ENCODE measurements at places on chromosomes 6 and 20. TPM values are rescaled to one million over a fixed set of nuclear protein-coding genes. Genes with fewer than 3 reads are reported as not detected.

- DNase-seq, result no peak
These were observed 202.9 kb downstream of the GMPR start for GRCh38 chr6:16441262-16441661.

DNA sequence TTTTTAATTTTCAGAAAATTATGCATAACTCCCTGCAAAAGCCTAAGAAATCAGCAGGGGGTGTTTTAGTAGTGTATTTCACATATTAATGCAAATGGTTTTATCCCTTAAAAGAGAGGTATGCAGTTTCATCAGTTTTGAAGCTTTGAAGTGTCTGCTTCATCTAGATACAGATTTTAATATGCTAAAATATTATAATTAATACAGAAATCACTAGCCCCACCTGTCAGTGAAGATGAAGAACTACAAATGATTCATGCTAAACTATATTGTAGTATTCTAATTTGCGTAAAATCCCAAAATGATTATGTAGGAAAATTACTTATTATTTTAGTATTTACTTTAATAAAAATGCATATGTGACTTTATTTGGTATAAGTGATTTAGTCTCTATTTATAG, 2.9 kb upstream of the TFB1M start:
- no peak for DNase-seq

GRCh38 chr20:63641146-63641791, 12.0 kb downstream of the STMN3 start:
- no peak for DNase-seq

DNA sequence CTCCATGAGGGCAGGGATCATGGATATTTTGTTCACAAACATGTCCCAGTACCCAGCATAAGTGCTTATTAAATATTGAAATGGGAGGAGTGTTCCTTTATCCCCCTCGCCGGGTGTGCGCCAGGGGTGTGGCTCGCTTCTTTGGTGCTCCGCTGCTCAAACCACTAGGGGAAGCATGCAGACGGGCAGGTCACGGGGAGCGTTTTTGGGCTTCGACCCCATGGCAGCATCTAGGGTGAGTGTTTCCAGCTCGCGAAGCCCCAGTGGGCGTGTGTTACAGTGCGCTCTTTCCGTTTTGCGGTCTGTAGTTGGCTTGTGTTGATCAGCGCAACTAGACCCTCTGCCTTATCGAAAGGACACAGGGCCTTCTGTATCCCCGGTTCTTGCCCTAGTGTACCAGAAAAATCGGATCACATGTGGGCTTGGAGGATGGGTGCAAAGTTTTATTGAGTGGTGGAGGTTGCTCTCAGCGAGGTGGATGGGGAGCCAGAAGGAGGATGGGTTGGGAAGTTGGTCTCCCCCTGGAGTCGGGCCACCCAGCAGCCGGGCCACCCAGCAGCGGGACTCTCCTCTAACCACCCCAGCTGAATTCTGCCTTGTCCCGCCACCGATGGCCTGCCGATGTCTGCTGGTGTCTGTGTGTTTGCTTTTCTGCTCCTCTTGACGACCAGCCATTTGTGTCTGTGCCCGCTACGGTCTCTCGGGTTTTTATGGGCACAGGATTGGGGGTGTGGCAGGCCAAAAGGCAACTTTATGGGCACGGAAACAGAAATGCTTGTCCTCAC, 43.2 kb upstream of the OGFRL1 start:
- no peak for DNase-seq

DNA sequence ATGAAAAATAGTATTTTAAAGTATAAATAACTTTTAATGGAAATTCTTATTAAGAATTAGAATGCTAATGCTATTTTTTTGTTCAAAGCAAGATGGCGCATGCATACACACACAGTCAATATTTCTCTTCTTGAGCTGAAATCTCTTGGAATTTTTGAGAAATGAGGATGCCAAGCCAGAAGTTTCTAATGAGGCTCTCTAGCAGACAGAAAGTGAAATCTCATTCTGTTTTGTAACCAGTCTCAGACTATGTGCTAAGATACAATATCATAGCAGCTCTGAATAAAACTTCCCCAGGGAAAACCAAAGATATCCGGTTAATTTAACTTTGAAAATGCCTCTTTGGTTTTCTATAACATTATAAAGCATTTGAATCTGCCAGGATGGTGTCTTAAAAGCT, 97.2 kb upstream of the HDAC2 start:
- DNase-seq, result peak; percentile 51

DNA sequence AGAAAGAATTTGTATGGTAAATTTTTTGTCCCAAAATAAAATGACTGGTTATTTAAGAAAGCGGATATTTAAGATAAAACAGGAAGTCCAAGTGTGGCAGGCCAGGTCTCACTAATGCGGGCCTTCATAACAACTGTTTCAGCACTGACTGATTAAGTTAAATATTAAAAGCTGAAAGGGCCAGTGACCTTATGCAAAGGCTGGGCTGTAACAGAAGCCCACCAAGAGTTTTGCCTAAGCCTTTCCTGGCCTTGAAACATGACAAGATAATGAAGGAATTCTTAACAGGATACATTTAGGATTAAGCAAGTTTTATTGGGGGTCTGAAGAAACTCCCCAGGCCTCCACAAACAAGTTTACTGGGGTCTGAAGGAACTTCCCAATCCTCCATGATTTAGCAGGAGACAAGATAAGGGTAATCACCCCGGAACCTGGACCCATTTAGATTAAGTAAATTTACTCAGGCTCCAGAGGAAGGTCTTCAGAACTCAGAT, 36.3 kb downstream of the ZNF133 start:
- no peak for DNase-seq

DNA sequence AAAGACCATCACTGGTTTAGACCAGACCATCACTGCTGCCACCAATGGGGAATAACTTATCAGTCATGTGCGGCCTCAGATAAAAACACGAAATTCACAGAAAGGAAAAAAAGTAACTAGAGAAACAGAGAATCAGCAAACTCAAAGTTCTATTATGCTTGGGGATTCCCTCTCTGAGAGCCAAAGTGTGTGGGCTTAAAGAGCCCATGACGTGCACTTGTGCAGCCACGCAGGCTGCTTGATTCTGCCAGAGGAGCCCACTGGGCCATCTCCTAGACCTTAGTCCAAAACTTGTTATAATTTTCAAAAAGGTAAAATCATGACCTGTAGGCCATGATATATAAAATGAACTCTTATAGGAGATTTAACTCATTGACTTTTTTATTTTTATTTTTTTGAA, 15.2 kb downstream of the RAB44 start:
- DNase-seq, result no peak

GRCh38 chr20:50186151-50186885, 4.3 kb upstream of the CEBPB start:
- peak; percentile 58 for DNase-seq

GRCh38 chr6:131660195-131660594, 23.1 kb downstream of the ENPP3 start:
- no peak for DNase-seq

DNA sequence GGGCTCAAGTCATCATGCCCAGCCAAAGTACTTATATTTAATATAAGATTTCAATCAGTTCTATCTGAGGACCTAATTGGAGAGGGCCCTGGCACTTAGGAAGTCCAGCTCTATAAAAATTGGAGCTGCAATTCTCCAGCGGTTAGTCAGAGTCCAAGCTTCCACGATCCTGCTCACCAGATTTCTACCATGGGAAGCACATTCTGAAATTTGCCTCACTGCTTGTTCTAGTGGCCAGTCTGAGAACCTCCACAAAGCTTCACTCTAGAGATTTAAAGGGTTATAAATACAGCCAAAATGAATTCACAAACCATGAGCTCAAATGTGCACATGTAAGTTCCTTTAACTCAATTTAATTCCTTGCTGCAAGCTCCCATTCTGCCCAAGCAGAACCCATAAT, 33.5 kb downstream of the PNLDC1 start:
- no peak for DNase-seq

DNA sequence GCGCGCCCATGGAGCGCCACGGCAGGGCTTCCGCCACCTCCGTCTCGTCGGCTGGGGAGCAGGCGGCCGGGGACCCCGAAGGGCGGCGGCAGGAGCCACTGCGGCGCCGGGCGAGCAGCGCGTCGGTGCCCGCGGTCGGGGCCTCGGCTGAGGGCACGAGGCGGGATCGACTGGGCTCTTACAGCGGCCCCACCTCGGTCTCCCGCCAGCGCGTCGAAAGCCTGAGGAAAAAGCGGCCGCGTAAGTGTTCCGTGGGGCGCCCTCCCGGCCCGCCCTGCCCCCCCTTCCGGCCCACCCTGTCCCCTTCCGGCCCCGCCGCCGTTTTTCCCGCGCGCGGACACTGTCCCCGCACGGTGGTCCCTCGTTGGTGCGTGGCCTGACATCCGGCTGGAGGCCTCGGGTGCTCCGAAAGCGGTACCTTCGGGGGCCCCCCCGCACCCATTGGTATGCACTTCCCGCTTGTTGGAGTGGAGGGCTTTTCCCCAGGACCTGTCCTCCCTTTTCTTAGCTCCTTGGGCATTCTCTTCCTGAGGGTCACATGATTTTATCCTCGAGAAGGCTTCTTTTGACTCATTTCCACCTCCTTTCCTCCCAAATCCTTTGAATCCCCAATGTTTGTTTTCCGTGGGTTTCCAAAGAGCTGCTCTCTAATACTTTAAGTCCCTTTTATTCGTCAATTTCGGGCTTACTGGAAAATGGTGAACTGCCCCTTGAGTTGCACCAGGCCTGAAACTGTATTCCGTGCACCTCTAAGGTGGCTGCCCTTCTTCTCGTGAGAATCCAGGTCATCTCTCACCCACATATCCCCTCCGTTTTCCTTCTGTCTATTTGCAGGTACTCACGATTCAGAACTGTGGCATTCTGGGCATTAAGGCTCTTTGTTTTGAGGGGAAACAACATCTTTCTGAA, 556 bp downstream of the PANK2 start:
- DNase-seq, result no peak

GRCh38 chr6:75171986-75172385, 33.9 kb downstream of the COL12A1 start:
- DNase-seq, result no peak

DNA sequence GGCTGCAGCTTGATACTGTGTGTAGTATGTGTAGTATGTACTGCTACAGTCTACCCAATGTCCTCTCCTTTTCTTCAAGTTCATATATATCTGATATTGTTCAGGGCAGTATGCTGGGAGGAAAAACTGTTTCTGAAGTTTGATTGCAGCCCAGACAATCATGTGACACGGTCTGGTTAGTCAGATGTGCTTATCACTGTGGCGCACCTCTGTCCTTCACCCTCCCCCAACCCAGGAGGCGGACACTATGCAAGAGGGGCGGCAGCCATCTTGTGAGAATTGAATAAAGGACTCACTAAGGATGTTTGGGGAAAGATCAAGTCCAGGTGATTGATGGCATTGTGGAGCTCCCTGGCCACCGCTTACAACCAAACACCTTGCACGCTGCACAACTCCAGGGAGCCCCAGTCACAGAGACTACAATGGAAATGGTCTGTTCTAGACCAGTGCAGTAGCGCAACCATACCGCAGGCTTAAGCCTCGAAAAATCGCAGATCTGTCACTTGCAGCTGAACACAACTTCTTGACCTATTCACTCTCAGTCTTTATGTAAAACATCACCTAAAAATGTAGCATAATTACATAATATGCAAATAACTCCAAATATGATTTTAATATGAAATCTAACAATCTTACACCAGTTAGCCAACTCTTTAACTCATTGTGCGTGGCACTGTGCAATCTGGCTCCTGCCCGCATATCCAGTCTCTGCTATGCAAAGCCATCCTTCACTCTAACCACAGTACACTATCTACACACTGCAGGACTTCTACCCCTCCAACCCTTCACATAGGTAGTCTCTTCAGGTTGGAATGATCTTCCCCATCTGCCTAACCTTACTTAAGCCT, 79.3 kb downstream of the VGLL2 start:
- no peak for DNase-seq

The APCDD1L gene
- 5.9 TPM for polyA plus RNA-seq

The TMEM181 gene
- 16.1 TPM for polyA plus RNA-seq

The TSHZ2 gene
- polyA plus RNA-seq, result 9.0 TPM

The ZFP57 gene
- polyA plus RNA-seq, result not detected

The RALGAPA2 gene
- polyA plus RNA-seq, result 8.0 TPM

The RNF182 gene
- 0.87 TPM for polyA plus RNA-seq

The LY86 gene
- 1.4 TPM for polyA plus RNA-seq

The ATP9A gene
- 63.3 TPM for polyA plus RNA-seq

The VNN1 gene
- 0.28 TPM for polyA plus RNA-seq

The GGTLC1 gene
- not detected for polyA plus RNA-seq

Data from forelimb muscle (tissue), 1 donor.